ENCODE measurements at places on chromosomes 7 and 10.

DNA sequence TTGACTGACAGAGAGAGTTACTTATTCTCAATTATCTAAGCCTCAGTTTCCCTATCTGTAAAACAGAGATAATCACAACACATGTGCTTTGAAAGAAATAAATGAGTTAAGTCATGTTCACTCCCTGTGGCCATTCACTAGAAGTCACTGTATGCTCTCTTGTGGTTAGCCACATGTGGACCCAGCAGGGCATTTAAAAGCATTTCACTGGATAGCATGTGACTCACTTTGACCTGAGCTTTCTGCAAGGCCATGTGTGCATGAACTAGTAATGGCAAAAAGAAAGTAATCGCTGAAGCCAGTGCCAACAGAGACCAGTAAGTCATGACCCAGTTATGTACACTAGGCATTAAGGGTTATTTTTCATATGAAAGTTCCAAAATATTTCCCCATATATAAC lies 557.0 kb upstream of the IGFBP3 start:
- DNase-seq = no peak

- no peak for DNase-seq
Observed at GRCh38 chr7:51685794-51686193, 369.2 kb upstream of the COBL start.

DNA sequence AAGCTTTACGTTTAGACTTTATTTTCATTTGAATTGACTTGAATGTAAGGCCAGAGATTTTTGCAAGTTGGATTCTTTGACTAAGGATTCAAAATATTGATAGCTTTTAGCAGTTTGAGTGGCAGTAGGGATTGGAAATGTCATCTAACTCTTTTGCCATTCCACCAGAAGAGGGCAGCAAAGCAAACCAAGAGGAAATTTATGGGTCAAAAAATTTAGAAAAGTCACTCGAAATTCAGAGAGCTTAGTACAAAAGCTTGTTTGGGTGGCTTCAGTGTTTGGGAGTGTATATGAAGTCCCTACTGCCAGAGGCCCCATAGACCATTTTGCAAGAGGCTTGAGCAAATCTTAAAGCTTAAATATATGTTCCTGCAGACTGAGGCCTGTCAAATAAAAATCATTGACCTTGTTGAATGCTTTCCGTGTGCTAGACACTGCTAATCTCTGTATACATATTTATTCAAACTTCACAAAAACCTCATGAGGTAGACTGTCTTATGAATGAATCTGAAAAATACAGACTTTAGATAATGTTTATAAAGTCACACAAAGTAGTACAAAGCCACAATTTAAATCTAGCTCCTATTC lies 44.6 kb upstream of the RSBN1L start:
- peak; percentile 54 for DNase-seq

DNA sequence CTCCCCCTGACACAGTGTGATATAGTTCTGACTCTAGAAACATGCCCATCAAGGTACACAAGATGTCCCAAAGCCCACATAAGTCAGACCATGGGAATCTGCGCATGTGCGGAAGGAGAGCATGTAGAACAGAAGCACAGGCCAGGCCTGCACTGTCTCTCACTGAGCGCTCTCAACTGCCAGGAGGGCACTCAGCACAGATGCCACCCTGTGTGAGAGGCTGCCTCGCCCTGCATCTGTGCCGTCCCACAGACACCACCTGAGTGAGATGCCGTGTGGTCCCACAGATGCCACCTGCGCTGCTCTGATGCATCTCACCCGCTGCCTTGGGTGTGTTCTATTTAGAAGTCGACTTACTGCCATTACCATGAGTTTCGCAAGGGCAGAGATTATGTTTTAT lies 98.4 kb downstream of the VOPP1 start:
- peak; percentile 34 for DNase-seq

Data from CD4-positive, alpha-beta T cell treated with Interleukin-17A for 4 hours (primary cell).